ENCODE measurements at places on chromosomes 2 and 18. TPM values are rescaled to one million over a fixed set of nuclear protein-coding genes. Genes with fewer than 3 reads are reported as not detected.

DNA sequence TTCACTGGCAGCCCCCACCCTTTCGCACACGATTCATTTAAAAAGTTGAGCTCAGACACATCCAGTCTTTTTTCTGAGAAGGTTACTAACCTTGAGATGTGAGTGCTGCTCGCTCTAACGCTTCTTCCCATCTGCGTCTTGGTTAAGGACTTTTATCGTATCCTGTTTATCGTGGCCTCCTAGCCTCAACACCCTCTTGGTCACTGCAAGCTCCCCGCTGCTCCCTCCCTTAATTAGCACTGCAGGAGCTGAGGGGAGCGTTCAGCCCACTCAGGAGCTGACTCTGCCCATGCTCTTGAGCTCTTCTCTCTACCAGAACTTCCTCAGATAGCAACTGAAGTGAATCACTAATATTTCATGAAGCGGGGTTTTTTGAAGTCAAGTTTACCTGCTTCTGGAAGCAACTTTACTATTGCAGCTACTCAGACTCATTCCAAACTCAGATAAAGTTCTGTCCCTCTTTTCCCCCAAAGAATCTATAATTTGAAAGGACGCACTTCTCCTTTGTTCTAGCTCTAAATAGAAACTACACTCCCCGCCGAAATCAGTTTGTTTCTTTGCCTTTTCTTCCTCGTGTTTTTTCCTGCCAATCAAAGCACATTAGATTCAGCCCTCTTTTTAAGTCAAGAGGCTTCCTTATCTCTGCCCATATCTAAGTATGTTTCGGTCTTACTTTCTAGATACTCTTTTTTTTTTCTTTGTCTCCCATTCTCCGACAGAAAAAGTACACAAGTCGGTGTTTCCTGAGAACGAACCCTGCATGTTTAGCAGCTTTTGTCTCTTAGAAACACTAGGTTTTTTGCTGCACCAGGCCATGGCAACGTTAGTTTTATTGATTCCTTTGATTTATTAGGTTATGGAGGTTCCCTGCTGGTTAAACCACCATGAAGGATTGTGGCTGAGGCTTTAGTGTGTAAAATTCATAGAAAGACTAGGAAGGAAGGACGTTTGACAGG, 9.3 kb upstream of the CD226 start:
- DNase-seq, result no peak

GRCh38 chr2:197707316-197708213, 2.4 kb downstream of the MARS2 start:
- DNase-seq, result no peak

TIA1 gene
- 94.8 TPM for total RNA-seq

DNA sequence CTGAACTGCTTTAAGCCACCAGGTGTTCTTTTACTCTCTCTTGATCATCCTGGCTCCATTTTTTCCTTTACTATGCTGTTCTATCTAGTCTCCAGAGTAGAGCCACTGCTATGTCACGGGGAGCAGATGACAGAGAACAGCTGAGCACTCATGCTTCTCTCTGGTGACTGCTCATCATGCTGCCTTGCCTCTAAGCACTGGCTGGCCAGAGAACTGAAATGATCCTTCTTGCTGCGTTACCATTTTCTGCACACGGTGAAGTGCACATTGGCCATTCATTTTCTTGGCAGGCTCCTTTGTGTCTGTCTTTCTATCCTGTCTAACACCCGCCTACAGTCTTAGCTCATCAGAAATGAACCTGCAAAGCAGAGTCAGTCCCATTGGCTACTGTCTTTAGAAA, 86.0 kb downstream of the KCTD1 start:
- no peak for DNase-seq

SERPINB13 gene
- not detected for total RNA-seq

DNA sequence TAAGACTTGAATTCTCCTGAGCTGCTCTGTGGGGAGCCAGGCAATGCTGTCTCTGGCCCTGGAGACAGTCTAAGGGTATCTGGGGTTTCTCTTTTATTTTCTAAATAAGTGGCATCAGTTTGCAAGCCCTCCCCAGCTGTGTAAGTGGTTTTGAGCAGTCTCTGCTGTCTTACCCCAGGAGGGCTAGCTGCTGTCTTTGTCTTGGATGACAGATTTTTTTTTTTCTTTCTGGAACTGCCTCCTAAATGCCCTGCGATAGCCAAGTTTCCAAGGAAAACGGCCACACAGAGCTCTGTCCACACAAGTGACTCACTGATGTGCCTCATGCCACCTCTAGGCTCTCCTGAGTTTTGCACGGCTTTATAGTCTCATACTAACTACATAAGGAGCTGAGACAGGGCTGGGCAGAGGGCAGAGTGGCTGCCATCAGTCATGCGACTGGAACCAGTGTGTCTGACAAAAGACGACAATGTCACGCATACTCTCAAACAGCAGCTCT, 37.2 kb upstream of the THOC1 start:
- DNase-seq, result no peak

SAP130 gene
- 5.8 TPM for total RNA-seq

DNA sequence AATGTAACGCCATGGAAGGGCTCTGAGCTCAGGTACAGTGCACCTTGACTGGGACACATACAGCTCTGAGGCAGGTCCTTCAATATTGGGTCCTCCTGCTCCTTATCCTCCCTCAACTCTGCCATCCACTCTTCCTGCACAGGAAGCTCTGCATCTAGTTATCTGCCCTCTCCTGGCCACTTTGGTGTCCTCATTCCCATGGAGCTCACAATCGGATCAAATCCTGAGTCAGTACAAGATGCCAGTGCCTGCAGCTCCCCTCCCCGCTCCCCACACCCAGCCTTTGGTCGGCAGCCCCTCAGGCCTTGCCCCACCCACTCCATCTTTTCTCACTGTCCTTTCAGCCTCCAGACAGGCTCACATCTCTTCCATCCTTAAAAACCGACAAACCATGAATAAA, 58.0 kb downstream of the LRRFIP1 start:
- peak; percentile 40 for DNase-seq

DNA sequence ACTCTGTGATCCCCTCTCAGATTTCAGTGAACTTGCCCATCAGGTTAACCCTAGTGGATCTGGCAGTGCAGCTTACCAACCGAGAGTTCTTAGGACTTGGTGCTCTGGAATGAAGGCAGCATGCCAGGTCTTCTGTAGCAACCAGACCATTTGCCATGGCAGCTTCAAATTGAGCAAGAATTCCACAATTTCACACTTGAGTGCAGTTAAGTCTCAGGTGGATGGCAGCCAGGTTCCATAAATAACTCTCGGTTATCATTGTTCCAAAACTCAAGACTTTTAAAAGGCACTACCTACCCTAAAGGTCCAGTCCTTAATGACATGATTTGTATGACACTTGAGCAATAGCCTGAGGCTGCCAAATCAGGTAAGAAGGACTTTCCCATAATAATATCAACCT, 48.1 kb downstream of the GALNT3 start:
- no peak for DNase-seq

DYNAP gene
- not detected for total RNA-seq

- DNase-seq, result no peak
These were observed 23.4 kb downstream of the LYPD1 start for GRCh38 chr2:132646540-132647108.

LBX2 gene
- not detected for total RNA-seq

- no peak for DNase-seq
These were observed 14.2 kb downstream of the RHBDD1 start for GRCh38 chr2:226850024-226850423.

GRCh38 chr2:173355132-173355865, 627 bp downstream of the CDCA7 start:
- no peak for DNase-seq

DNA sequence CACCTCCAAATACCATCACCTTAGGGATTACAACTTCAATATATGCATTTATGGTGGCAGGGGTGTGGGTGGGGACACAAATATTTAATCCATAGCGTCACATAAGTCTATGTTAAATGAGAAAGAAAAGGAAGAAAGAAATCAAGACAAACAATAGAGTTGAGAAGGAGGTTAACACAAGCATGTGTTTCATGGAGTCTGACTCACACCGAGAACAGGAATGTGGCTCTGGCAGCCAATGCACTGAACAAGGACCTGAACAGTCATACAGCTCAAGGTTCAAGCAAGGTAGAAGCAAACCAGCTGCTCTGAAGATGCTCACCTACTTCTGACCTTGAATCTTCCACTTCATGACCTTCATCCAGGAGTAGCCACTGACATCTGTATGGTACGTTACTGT, 36.2 kb upstream of the LPIN1 start:
- DNase-seq, result peak; percentile 80

- DNase-seq, result no peak
These were observed 79.1 kb upstream of the SEC11C start for GRCh38 chr18:59060551-59060950.

DNA sequence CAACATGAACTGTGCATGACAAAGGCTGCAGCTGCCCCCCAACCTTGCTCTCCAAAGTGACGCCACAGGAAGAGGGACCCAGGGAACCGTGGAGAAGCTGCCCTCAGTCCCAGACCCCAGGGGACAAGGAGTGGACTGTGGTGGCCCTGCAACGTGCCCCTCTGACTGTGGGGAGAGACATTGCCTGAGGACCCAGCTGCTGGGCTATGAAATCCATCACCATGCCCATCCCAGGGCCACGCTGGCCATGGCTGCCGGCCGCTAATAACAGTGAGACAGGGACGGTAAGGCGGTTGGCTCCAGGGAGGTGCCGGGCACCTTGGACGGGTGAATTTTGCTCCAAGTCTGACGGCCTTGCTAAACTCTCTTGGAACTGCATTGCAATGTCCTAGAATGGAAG, 211.3 kb upstream of the HDAC4 start:
- peak; percentile 44 for DNase-seq

ACKR3 gene
- total RNA-seq, result 17.6 TPM

GRCh38 chr18:54112356-54112755, 112.1 kb downstream of the MBD2 start:
- DNase-seq, result no peak

GRCh38 chr2:238916176-238916874, 68.4 kb downstream of the TWIST2 start:
- no peak for DNase-seq

C2orf66 gene
- not detected for total RNA-seq

DNAH7 gene
- 0.41 TPM for total RNA-seq

GRCh38 chr18:74509856-74510769, 13.9 kb downstream of the CNDP2 start:
- DNase-seq, result peak; percentile 65

VWA3B gene
- not detected for total RNA-seq

KIF3C gene
- total RNA-seq, result 5.7 TPM

GRCh38 chr2:196131949-196132925, 39.1 kb downstream of the STK17B start:
- DNase-seq, result no peak

- DNase-seq, result no peak
These were observed 88.1 kb downstream of the EPB41L3 start for GRCh38 chr18:5455674-5456073.

FHOD3 gene
- 9.5 TPM for total RNA-seq

- DNase-seq, result no peak
These were observed 162.7 kb upstream of the NT5C1B start for GRCh38 chr2:18752022-18752493.

GRCh38 chr2:16617282-16618266, 48.1 kb downstream of the CYRIA start:
- no peak for DNase-seq

DNA sequence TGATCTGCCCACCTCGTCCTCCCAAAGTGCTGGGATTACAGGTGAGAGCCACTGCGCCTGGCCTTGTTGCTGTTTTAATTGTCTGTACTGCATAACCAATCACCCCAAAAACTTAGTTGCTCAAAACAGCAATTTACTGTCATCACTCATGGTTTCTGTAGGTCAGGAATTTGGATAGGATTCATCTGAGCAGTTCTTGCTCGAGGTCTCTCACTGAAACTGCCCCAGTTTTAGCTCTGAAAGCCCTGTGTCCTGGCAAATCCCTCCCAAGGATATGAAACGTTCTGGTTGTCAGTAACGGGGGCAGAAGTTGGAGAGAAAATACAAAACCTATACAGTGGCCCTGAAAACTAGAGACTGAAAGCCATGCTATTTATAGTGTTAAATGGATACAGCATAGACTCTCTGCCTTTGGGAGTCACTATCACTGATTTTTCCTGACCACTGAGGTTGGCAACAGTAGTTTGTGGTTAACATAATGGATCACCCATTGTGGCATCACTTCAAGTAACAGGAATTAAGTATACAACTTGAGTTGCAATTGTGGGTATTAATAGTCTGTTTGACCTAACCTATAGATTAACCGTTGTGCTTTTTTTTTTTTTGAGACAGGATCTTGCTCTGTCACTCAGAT, 27.2 kb upstream of the ERICH2 start:
- DNase-seq, result no peak

- DNase-seq, result no peak
These were observed 119.0 kb upstream of the FN1 start for GRCh38 chr2:215554689-215555498.

- no peak for DNase-seq
These were observed 439.2 kb downstream of the TNS1 start for GRCh38 chr2:217563565-217563964.

PROKR1 gene
- 0.28 TPM for total RNA-seq

GRCh38 chr18:12819322-12819721, 64.7 kb downstream of the PTPN2 start:
- no peak for DNase-seq

SLC14A1 gene
- 2.1 TPM for total RNA-seq

DNA sequence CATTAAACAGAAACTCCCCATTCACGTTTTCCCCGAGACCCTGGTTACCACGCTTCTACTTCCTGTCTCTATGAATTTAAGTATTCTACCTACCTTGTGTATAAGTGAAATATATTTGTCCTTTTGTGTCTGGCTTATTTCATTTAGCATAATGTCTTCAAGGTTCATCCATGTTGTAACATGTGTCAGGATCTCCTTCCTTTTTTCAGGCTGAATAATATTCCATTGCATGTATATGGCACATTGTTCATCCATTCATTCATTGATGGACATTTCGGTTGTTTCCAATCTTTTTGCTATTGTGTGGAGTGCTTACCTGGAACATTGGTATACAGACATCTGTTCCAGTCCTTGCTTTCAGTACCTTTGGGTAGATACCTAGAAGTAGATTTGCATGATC, 18.2 kb upstream of the CABYR start:
- DNase-seq, result no peak

GRCh38 chr2:16973586-16974286, 308.1 kb upstream of the CYRIA start:
- DNase-seq, result no peak

ACOXL gene
- total RNA-seq, result not detected

DNA sequence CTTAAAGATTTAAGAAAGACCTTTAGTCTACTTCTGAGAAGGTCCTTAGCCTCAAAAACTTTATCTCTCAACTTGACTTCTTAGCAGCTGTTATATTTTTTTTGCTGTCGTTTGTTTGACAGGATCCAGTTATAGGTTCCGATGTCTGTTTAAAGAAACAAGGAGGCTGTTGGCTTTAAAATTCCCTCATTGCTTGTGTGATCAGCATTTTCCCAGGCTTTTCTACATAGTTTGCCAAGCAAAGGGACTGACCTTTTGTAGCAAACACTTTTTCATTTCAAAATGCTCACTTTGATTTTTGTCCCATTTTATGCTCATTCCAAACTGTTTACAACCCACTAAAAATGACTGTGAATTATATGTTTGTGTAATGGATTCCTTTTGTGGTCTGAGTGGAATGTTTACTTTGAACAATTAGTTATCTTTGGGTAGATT, 394.9 kb downstream of the ARHGAP15 start:
- DNase-seq, result no peak

CCNYL1 gene
- 9.2 TPM for total RNA-seq

Data from sigmoid colon (tissue), 7 donors.